NCI-H526 treated with DMSO at 0.1 percent for 48 hours (cell line): ENCODE measurements at places on chromosomes 2 and 18.

DNA sequence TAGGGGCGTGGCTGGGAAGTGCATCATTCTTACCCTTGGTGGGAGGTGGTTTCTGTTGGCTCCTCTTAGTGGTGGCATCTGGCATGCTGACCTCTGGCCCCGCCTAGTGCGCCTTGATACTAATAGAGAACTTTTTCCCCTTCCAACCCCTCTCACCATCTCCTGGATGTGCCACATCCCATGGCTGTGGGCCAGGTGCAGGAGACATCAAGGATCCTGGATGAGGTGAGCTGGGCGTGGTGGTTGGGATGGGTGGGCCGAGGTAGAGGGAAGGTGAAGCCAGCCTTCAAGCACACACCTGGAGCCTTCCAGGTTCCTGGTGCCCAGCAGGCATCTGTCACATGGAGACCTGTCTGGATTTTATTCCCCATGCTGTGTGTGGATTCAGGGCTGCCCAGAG is 149.2 kb downstream of the DYSF start:
- DNase-seq: no peak

DNA sequence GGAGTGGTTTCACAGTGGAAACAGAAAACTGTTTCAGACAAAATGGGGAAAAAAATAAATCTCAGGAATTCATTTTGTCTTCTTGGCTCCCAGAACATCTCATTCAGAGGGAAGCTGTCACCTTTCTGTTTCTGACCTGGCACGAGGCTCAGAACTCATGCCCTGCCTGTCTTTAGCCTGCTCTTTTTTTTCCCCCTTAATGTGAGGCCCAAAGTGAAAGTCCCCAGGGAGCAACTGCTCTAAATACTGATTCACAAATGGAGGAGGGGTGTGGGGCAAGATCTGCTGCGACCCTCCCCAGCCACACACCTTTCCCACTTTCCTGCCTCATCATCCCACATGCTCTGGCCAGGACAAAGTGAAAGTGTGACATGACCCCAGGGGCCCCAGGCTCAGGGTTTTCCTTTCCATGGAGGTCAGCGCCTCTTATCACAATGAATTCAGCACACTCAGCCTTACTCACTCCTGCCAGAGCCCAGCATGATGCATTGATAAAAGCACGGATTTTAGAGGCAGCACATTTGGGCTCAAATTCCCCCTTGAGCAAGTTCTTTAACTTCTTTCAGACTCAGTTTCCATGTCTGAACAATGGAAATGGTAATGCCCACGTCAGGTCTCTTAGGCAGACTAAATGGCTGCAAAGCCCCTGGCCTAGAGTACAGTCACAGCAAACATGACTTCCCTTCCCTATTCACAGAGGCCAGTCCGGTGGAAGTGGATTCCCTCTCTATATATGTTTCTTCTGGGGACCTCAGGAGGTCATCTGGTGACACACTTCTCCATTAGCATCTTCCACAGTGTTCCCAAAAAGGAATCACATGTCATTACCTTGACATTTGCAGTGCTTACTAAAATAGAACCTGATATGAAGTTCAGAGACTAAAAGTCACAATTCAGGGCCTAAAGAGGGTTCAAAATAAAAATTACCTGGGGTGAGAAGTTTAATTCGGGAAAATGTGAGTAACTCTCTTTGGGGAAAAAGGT is 55.3 kb upstream of the TMEM163 start:
- DNase-seq: no peak

DNA sequence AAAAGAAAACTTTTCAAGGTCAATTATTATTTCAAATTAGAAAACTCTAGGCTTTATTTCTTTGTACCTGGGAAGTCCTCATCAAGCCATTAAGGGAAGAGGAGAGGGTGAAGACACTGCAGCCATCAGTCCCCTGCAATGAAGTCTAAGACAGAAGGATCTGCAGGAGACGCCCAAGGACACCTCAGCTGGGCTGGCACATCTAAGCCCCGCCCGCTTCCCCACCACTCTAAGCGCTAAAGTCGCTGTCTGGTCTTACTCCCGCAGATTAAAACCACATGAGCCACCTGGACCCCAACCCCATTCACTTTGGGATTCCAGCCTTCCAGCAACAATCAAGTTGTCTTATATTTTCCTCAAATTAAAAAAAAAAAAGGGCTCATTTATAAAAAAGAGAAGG is 104.4 kb downstream of the AFF3 start:
- no peak for DNase-seq

GRCh38 chr2:63047321-63048279 is 3.0 kb upstream of the OTX1 start:
- no peak for DNase-seq

DNA sequence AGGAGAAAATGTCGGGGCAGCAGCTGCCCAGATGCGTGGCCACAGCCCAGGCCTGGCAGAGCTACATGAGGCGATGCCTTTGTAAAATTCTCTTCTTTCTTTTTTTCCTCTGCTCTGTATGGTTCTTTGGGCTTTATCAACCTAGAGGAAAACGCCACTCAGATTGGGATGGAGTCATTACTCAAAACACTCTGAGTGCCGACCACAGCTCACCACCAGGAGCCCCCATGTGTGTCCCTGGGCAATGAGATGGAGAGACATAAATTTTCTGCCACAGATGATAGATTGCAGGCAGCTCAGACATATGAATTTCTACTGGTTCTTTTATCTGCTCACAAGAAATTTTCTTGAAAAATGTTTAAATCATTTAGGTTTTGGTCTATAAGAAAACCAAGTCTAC is 56.0 kb downstream of the PARD6G start:
- DNase-seq: no peak

- no peak for DNase-seq
Observed at GRCh38 chr2:129331638-129332037, 647.8 kb upstream of the RAB6C start.

- no peak for DNase-seq
Observed at GRCh38 chr2:169661265-169661664, 32.9 kb downstream of the CFAP210 start.
